ENCODE measurements at places on chromosomes 5 and 9.

DNA sequence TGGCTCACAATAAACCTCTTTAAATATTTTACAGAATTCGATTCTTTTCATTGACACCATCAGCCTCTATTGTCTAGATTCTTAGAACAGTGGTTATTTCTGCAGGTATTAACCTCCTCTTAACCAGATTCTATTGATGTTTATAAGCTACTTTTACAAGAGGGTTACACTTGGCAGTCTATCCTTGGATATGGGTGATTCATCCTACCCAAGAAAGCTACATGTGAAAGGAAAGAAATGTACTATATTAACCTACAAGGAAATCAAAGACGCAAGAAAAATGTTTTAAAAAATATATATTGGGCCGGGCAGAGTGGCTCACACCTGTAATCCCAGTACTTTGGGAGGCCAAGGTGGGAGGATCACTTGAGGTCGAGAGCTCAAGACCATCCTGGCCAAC lies 16.7 kb downstream of the SLC25A25 start:
- no peak for DNase-seq

DNA sequence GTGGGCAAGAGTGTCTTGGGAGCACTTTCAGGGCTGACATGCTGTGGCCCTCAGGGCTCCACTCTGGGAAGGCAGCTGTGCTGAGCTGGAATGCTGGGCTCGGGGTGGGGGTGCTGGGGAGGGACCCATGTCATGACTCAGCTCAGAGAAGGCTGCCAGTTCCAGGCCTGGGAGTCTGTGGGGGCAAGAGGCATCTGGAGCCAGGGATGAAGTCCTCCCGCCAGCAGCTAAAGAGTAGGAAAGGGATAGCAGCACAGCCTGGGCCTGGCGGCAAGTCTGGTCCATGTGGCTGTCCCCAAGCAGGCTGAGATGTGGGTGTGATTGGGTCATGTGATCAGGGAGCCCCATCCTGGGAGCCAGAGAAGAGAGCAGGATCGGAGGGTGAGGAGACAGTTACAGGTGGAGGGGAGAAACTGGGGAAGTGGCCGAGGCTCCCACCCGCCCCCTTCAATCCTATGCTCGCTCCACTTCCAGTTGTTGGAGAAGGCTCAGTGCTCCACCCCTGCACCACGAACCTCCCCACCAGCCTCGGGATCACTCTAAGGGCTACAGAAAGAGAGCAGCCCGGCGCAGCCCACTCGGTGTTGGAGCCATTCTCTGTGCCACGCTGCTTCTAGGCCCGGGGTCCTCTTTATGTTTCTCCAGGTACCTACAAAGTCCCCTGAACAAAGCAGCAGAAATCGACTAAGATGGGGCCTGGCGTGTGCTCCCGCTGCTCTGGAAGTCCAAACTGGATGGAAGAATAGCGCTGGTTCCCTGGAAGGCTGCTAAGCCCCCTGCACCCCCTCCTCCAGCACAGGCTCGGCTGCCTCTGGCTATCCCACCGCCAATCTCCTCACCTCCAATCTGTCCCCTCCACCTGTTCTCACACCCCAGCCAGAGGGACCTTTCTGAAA lies 12.0 kb downstream of the PDGFRB start:
- peak; percentile 59 for DNase-seq

DNA sequence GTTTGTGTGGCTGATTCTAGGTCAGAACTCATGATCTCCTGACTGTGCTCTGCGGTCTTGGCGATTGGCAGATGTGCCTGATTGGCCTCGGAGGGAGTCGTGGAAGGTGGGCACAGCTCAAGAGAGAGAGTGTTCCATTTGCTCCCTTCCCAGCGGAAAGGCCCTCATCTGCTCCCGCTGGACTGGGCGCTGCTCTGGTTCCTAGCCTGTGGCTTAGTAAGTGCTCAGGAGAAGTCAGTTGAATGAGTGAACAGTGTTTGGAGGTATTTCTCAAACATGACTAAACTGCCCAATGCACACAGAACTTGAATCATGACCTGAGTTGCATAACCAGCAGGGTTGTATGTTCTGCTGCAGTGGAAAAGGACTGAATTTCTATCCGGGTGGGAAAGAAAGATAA lies 120.2 kb upstream of the PITX1 start:
- no peak for DNase-seq

- no peak for DNase-seq
Measured at GRCh38 chr5:1443171-1443570, 2.1 kb downstream of the SLC6A3 start.
